ENCODE measurements at places on chromosomes 12 and 14.

GRCh38 chr12:26795910-26796309, 37.1 kb downstream of the ITPR2 start:
- DNase-seq, result no peak

DNA sequence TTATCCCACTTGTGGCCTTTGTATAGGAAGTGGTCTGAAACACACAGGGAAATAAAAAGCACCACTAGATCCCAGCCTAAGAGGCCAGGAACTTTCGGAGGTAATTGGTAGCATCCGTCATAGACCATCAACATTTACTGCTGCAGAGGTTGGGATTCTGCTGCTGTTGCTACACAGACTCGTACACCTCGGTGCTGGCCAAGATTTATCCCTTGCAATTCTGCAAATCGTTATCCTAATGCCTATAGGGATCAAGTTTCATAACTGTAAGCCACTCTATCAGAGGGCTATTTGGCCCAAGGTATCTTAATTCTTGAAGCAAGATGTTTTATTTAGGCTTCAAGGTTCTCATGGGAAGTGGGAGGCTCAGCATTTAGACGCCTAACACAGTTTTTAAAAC, 913.6 kb downstream of the GALC start:
- no peak for DNase-seq

DNA sequence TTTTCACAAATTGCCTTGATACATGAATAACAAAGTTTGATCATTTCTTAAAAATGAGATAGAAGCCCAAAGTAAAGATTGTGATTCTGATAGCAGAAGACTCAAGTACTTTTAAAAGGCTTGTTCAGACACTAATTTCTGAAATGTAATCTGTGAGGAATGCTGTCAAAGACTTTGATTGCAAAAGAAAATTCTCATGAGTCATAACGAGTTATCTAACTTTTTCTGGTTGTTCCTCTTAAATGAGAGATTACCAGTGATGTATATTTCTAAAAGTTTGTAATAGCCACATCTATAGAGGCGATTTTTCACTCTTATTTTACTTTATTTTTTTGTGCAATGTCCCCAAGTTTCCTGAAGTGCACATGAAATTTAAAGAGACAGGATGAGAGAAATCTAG, 7.0 kb downstream of the PYGL start:
- no peak for DNase-seq

DNA sequence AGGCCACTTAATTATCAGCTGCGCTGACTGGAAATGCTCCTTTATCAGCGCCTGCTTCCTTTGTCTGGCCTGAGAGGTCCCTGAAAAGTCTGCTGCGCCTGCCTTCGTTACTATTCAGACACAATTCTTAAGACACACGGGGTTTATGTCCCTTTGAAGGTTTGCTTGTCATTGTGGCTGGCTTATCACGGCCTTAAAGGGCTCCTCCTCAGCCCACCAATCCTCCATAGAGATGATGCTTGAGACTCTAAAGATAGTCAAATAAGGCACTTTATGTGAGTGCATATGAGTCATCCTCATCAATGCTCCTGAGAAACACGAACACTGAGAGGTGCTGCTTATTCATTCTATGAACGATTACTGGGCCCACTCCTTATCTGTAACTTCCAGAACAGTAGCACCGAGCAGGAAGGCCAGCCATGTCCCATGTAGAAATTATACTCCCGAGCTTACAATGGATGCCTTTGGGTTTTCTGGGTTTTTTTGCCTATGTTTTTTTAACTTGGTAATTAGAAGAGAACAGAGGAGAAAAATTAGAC, 1268.2 kb upstream of the TMEM132C start:
- DNase-seq, result no peak

All from right lobe of liver (tissue), 6 donors.